ENCODE measurements at places on chromosomes 5 and 9. TPM values are rescaled to one million over a fixed set of nuclear protein-coding genes. Genes with fewer than 3 reads are reported as not detected.

Gene GCNT4
- total RNA-seq, result 3.6 TPM

DNA sequence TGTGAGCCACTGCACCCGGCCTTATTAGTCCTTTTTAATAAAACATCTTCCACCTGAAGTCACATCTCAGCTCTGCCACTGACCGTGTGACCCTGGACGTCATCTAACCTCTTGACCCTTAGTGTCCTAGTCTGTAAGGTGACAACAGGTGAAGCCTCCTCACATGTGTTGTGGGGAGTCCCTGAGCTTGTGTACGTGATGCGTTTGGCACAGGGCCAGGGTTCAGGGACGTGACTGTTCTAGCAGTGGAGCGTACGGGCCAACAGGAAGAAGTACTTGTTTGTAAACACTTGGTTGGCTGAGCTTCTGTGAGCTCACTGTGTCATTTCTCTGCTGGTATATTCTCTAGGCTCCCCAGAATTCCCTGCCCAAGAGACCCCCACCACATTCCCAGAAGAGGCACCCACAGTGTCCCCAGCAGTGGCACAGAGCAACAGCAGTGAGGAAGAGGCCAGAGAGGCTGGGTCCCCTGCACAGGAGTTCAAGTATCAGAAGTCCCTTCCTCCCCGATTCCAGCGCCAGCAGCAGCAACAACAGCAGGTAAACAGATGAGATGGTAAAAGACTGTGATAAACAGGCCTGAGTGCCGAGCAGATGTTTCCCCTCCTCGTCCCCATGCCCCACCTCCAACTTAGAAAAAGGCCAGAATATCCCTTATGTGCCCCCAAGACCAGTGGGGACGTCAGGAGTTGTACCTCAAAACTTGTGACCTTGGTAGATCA lies 35.3 kb upstream of the POMT1 start:
- DNase-seq, result no peak
- no peaks in the 10 kb centered on the region for H3K27me3 ChIP-seq
- no peaks in the 10 kb centered on the region for H3K4me1 ChIP-seq
- peaks cover 99% of the 10 kb centered on the region for H3K36me3 ChIP-seq

GRCh38 chr9:90331826-90332575 lies 310.6 kb downstream of the DIRAS2 start:
- no peaks in the 10 kb centered on the region for H3K36me3 ChIP-seq
- DNase-seq, result no peak
- peaks cover 5% of the 10 kb centered on the region for H3K27me3 ChIP-seq
- no peak overlapping the region for H3K4me3 ChIP-seq
- H3K27ac ChIP-seq, result no peak overlapping the region
- no peaks in the 10 kb centered on the region for H3K4me1 ChIP-seq

DNA sequence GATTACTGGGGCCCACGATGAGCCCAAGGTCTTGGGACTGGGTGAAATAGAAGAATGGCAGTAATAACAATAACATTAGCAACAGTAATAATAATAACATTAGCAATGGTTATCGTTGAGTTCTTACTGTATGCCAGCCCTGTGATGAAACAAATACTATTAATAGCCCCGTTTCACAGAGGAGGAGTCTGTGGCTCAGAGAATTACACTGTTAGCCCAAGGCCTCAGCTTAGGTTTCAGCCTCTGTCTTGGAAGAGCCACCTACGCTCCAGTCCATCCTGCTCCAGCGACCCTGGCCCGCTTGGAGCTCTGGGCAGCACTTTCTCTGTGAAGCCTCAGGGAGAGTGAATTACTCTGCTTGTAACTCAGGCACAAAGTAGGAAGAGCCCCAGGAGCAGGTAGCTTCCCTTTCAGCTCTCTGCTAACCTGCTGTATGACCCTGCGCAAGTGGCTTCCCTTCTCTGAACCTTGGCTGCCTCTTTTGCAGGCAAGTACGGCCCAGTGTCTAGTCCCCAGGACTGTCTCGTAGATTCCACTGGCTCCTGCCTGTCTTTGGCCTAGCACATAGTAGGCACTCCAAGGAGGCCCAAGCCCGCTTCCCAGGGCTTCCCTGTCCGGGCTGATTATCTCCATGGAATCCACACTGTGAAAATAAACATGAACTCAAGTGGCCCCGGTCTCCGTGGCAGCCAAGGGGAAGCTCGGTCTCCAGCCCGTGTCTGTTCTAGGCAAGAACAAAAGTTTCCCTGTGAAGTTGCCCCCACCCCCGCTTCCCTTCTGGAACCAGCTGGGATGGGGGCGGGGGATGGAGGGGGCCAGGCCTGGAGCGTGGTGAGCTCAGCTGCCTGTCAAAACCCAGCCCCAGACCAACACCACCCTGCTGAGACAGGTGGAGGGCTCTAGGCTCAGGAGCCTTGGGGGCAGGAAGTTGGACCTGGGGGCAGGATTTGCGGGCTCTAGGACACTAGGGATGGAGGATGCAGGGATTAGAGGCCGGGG lies 26.2 kb upstream of the LMX1B start:
- H3K27ac ChIP-seq, result peak overlapping the region; percentile 45
- no peak overlapping the region for H3K4me3 ChIP-seq
- peaks cover 8% of the 10 kb centered on the region for H3K27me3 ChIP-seq
- peaks cover 16% of the 10 kb centered on the region for H3K4me1 ChIP-seq

Gene PDGFRB
- 43.5 TPM for total RNA-seq
